Activated CD8-positive, alpha-beta memory T cell treated with anti-CD3 and anti-CD28 coated beads for 4 hours (primary cell): ENCODE measurements at places on chromosomes 11 and 22.

DNA sequence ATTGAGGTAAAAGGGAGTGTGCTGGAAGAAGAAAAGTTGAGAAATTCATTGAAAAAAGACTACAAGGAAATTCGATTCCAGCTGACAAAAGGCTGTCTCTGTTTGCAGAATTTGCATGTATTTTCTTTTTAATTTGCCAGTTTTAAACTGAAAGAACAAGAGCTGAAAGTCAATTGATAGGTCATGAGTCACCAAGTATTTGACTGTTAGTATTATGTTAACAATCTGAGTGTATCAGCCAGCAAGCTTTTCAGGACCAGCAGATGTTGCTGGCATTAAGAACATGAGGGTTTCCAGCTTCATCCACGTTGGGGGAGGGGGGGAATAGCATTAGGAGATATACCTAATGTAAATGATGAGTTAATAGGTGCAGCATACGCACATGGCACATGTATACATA, 726.7 kb downstream of the METTL15 start:
- no peak for DNase-seq

GRCh38 chr22:27127911-27128310, 470.5 kb downstream of the MIAT start:
- no peak for DNase-seq

GRCh38 chr11:32065865-32066629, 24.8 kb upstream of the RCN1 start:
- DNase-seq = no peak

GRCh38 chr11:6604790-6605189, 1.2 kb downstream of the ILK start:
- no peak for DNase-seq

DNA sequence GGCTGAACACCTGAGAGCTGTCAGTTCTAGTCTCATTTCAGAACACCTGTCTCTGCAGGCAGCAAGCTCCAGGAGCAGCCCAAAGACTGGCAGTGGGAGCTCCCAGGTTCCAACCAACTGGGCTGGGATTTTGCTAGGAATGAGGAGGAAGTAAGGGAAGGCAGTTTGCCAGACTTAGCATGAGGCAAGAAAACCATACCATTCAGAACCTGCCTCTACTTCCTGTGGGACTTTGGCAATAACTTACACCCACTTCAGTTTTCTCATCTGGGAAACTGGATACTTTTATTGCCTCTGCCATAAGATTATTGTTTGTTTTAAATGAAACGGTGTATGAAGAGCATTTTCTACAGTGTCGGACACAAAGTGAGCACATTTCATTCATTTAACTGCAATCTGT, 363.7 kb upstream of the ISX start:
- no peak for DNase-seq
